Left lobe of liver (tissue), 2 donors: ENCODE measurements at places on chromosomes 4 and X. TPM values are rescaled to one million over a fixed set of nuclear protein-coding genes. Genes with fewer than 3 reads are reported as not detected.

Gene NHSL2
- total RNA-seq, result 1.3 TPM

Gene DGKK
- total RNA-seq, result not detected

Gene FAT1
- total RNA-seq, result 33.4 TPM

Gene NPY2R
- not detected for total RNA-seq

Gene GABRB1
- not detected for total RNA-seq

DNA sequence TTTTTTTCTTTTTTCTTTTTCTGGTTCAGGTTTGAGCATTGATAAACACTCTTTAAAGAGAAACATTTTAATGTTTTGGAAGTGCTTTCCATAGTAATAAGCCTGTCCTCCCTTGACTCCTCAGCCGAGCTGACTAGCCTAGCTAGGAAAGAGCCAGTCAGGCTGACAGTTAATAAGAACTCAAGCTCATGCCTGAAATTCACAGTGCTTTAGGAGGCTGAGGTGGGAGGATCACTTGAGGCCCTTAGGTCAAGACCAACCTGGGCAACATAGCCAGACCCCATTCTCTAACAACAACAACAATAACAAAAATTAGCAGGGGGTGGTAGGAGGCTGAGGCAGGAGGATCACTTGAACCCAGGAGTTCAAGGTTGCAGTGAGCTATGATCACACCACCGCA lies 53.4 kb upstream of the ZCCHC13 start:
- no peak for DNase-seq

- peak; percentile 47 for DNase-seq
Measured at GRCh38 chrX:115559672-115560071, 1.3 kb upstream of the PLS3 start.

- DNase-seq, result peak; percentile 94
Measured at GRCh38 chr4:118586357-118586790, 98.8 kb upstream of the METTL14 start.

DNA sequence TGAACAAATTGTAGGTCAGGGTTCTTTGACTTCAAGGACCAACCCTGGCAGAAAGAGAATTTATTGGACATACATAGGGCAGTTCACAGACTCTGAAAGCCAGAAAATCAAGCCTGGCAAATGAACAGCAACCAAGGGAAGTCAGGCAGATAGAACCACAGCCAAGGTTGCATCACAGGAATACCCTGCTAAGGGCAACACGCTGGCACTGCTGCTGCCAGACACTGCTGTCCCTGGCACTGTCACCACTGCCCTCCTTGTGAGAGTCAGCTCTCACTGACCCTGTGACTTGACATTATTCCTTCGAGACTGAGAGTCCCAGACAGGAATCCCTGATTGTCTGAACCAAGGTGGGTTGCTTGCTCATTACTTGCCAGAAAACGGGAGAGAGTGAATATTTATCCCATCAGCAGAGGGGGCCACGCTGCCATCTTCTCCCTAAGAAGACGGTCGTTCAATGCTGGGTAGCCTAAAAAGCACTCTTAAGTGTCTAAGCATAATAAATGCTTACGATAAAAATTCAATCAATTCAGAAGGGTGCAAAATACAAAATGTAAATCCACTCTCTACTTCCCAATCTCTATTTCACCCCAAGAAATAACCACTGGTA lies 23.2 kb upstream of the PTTG2 start:
- DNase-seq, result peak; percentile 85

DNA sequence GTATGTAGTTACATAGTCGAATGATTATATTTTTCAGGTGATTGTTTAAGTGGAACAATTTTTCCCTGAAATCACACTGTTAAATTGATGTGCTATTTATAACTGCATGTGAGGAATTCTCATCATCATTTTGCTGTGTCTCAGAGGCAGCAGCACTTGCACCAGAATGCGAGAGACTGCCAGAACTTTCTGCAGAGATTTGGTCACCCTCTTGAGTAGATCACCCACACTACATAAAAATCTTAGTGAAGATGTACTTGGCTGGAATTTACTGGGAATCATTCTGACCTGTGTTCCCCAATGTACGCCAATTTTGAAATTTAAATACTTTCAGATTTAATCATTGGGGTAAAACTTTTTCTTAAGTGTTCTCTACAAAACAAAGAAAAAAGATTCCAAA lies 5.4 kb downstream of the UGT2B4 start:
- no peak for DNase-seq

DNA sequence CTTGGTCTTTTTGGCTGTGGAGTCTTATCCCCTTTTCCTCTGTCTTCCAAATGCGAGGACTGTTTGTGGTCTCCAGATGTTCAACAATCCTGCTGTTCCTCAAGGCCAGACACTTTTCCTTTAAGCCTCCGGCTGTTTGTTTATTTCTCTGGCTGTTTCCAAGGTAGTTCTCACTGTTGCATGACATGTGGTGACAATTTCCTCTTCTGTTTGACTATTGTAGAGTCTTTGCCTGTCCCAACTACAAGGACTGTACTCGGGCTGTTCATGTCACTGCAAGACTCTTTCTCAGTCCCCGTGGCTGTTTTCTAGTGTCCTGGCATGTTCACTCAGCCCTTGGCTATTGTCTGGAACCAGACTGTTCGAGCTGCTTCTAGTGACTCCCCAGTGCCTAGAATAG lies 50.6 kb downstream of the ZNF157 start:
- no peak for DNase-seq

- no peak for DNase-seq
Measured at GRCh38 chr4:113559947-113560346, 201.6 kb downstream of the CAMK2D start.

DNA sequence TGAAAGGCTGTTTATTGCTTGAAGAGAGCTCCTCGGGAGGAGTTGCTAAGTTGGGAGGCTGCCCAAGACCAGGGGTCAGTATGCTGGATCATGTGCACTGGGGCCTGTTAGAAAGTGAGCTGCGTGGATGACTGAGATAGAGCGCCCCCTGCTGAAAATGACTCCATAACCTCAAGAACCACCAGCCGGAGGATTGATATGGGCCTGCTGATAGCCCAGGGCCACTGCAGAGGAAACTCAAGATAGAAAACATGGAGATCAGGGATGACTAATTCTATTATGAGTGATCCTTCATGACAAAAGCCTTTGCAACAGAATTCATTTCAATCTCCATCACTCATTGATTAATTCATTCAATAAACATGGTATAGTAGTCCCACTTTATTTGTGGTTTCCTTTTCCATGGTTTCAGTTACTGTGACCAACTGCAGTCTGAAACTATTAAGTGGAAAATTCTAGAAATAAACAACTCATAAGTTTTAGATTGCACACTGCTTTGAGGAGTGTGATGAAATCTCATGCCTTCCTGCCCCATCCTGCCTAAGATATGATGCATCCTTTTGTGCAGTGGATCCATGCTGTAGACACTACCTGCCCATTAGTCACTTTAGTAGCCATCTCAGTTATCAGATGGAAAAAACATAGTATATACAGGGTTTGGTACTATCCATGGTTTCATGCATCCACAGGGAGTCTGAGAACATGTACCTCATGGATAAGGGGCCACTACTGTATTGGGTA lies 126.7 kb upstream of the MBNL3 start:
- peak; percentile 47 for DNase-seq

GRCh38 chr4:158788516-158788915 lies 19.7 kb downstream of the FNIP2 start:
- DNase-seq, result no peak

GRCh38 chrX:23035493-23035892 lies 35.7 kb downstream of the DDX53 start:
- no peak for DNase-seq

DNA sequence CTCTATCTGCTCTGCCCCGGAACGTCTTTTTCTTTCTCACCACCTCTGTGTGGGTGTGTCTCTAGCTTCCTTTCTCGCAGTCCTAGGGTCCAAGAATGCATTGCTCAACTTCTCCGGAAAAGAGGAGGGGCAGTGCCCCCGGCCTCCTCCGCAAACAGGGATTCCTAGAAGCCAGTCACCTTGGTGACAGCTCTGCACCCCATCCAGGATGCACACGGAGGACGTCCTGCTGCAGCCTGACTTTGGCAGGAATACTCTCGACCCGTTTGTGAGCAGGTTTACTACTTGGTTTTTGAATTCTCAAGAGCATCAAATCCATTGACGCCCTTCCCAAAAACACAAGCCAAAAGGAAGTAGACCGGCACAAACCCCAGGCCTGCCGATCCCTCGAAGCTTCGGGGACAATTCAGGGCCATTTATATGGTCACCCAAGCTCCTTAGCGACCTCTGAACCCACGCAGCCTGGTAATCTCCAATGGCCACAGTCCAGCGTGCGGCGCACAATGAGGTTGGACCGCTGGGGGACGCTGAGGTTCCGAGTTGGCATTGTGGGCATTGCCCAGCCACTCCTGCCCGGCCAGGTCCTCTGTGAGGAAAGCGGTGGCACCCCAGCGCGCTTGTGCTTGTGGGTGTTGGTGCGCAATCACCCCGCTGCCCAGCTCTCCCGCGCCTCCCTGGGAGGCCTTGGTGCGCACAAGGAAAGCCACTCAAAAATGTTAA lies 9.8 kb downstream of the NKX3-2 start:
- no peak for DNase-seq

GRCh38 chr4:143355540-143356217 lies 19.0 kb downstream of the GAB1 start:
- DNase-seq, result no peak

DNA sequence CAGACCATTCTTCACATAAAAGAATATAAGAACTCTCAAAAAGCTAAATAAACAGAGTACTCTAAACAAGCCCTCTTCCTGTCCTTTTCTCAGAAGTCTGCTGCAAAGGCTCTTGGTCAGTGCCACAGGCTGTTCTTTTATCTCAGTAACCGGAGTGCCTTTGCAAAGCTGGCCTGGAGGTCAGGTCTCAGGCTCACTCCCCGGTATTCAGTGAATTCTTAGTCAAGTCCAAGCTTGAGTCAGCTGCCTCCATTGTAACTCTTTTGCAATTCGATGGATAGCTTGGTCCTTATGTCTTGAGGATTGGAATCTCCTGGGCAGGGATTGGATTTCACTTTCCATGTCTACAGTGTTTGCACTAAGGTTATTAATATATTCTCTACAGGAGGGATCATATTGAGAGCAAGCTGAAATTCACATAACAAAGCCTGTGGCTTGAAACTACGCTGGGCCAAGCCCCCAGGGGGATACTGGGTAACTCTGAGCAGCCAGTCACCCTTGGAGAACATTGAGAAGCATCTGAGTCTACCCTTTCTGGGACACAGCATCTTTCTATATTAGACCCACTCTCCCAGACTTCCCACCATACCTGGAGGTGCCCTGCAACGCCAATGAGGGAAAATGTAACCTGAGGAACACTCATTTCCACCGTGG lies 10.0 kb upstream of the HS6ST2 start:
- DNase-seq, result no peak

GRCh38 chrX:50770702-50771101 lies 43.3 kb downstream of the SHROOM4 start:
- DNase-seq, result no peak

DNA sequence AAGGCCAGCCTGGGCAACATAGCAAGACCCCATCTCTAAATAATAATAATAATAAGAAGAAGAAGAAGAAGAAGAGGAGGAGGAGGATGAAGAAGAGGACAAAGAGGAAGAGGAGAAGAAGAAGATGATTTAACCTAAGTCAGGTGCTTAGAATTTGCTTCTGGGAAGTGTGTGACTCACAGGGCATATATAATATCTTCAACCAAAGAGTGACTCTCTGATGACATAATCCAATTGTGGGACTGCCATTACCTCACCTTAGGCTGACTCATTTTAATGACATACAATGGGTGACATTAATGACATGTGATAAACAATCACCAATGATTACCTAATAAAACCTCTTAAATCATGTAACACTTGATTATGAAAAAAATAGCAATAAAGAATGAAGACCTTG lies 32.7 kb upstream of the MBTPS2 start:
- no peak for DNase-seq

DNA sequence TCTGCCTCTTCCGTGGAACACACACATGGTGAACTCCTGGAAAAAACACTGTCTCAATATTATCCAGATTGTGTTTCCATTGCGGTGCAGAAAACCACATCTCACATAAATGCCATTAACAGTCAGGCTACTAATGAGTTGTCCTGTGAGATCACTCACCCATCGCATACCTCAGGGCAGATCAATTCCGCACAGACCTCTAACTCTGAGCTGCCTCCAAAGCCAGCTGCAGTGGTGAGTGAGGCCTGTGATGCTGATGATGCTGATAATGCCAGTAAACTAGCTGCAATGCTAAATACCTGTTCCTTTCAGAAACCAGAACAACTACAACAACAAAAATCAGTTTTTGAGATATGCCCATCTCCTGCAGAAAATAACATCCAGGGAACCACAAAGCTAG lies 87.9 kb downstream of the TET2 start:
- no peak for DNase-seq

DNA sequence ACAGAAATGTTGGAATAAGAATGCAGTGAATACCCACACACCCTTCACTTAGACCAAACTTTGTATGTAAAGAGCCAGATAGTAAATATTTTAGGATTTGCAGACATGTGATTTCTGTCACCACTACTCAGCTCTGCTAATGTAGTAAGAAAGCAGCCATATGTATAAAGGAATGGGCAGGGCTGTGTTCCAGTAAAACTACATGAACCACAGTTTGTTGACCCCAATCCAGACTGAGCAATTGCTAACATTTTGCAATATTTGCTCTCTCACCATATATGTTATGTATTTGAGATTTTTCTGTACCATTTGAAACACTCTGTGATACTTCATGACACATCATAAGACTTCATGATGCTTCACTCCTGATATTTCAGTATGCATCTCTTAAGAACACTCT lies 32.0 kb upstream of the TBC1D1 start:
- no peak for DNase-seq

DNA sequence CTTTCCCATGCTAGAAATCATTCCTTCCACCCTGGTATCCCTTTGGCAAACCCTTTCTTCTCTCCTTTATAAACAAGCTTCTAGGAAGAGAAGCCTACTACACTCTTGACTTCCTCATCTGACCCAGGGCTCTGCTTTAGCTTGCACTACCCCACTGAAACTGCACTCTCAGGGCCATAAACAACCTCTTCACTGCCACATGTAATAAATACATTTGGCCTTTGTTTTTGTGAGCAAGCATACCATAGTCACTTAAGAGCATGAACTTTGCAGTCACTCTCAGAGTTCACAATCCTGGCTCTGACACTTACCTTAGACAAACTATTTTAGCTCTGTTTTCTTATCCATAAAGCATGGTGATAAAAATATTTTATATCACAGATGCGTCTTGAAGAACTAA lies 50.7 kb upstream of the USP38 start:
- no peak for DNase-seq

DNA sequence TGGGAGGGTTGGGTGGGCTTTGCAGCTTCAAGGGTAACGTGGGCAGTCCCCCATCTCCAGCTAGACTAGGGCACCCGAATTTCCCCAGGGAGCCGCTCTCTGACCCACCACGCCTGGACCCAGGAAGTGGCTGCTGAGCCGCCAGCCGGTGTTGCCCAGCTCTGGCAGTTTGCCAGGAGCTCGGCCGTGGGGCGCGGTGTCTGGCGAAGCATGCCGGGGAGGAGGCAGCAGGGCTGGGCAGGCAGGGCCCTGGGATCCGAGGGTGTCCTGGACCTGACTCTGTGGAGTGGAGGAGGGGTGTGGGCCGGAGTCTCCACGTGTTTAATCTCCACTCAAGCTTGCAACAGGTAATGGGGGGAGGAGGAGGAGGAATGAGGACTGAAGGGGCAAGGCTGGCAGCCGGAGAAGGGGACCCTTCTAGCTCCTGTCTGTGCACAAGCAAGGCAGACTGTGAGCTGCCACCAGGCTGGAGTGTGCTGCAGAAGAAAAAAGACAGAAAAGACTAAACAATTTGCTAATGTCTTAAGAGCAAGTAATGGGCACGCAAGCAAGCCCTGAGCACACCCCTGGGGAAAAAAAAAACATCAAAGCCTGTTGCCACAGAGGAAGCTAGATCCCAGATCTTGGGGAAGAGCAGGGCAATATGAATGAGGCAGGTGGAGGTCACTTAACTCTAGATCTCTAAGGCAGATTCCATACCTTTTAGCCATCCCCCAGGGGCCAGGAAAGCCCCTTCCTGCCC lies 2.4 kb downstream of the LONRF3 start:
- DNase-seq, result peak; percentile 69
